ENCODE measurements at places on chromosomes 1 and 21.

DNA sequence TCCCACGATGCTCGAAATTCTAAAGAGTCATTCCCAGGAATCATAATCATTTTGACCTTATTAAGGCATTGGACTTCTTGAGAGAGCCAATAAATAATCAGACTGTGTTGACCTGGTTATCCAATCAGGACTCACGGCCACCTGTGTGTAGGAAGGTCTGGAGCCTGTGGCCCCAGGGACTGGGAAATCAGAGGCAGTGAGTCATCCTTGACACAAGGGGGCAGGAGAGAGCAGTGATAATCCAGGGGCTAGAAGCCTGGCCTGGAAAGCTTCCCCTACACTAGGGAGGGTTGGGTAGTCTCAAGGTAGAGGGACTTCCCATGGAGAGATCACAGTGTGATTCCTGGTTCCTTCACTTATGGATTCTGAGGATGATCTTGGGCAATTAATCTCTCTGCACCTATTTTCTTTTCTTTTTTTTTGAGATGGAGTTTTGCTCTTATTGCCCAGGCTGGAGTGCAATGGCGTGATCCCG, 4.7 kb downstream of the MR1 start:
- peak; percentile 54 for DNase-seq

DNA sequence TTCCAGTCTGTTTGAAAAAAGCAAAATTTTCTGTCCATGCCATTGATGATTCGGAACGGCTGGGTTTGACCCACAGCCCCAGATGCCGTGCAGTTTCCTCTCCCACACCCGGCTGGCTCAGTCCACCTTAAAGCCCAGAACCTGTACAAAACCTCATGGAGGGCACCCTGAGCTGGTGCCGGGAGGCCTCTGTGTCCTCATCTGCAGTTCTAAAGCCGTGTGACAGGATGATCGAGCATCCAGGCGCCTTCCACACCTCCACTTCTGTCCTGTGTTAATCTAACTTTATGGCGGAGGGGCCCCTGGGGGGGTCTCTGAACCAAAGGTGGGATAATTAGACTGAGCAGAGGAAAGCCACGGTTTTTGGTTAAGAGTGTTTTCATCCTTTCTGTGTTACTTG, 49.6 kb downstream of the SLC37A1 start:
- no peak for DNase-seq

DNA sequence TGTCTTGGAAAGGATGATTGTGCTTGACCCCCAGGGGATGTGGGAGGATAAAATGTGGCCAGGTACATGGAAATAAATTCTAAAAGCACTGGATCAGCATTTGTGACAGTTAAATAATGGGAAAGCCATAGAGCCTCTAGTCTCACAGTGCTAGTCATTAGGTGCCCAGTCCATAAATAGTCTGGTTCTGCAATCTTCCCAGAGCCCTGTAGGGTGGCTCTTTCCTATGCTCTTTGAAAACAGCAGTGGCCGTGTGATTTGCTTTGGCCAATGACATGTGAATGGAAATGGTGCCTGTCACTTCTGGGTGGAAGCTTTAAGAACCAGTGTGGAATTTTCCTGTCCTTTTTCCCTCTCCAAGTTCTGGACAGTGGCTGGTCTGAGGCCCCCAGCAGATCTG, 113.2 kb downstream of the TRABD2B start:
- DNase-seq = no peak

GRCh38 chr1:234614081-234614489, 4.1 kb upstream of the IRF2BP2 start:
- no peak for DNase-seq

- peak; percentile 88 for DNase-seq
Measured at GRCh38 chr1:9900142-9901043, 9.7 kb downstream of the CTNNBIP1 start.

GRCh38 chr1:199854686-199855321, 172.7 kb upstream of the NR5A2 start:
- no peak for DNase-seq

DNA sequence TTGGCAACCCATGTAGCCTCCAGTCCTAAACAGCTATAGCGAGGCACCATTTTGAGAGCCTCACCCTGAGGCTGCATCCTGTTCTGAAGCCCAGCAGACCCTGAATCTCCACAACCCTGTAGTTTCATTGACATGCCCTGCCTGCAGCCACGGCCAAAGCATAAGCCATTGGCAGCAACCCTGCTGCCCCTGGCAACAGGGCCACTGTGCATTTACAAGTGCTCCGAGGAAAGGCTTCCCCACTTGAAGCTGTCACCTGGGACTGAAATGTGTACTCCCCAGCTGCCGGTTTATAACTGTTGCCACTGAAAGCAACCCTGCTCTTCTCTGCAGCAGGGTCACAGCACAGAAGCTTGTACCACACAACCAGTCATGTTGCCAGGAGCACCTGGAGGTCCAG, 124.2 kb upstream of the OLFM3 start:
- DNase-seq = no peak

GRCh38 chr1:180358649-180359048, 128.6 kb downstream of the LHX4 start:
- peak; percentile 6 for DNase-seq

GRCh38 chr1:224458296-224458695, 23.7 kb upstream of the WDR26 start:
- DNase-seq = no peak

- no peak for DNase-seq
Measured at GRCh38 chr1:41689558-41689981, 205.1 kb upstream of the EDN2 start.

- DNase-seq = peak; percentile 82
Measured at GRCh38 chr1:227886993-227887696, 60.6 kb downstream of the WNT9A start.

GRCh38 chr1:41323243-41323642, 38.0 kb upstream of the FOXO6 start:
- no peak for DNase-seq

DNA sequence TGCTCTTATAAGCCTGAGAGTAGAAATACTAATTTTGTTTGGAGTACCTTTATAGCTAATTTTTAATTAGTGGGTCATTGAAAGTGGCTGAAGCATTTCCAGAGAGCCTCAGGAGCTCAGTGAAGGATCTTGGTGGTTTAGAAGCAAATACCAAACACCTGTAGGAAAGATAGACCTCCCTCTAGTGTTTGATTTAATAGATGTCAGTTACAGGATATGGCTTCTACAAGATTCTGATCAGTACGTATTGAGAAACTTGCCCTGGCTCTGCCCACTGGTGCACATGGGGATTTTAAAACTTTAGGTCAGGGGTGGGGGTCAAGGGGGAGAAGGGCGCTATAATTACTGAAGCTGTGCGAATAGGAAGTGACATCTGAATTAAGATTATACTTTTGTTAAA, 122.2 kb downstream of the POU2F1 start:
- DNase-seq = no peak

- DNase-seq = no peak
Measured at GRCh38 chr1:114503916-114504422, 7.0 kb downstream of the TRIM33 start.

DNA sequence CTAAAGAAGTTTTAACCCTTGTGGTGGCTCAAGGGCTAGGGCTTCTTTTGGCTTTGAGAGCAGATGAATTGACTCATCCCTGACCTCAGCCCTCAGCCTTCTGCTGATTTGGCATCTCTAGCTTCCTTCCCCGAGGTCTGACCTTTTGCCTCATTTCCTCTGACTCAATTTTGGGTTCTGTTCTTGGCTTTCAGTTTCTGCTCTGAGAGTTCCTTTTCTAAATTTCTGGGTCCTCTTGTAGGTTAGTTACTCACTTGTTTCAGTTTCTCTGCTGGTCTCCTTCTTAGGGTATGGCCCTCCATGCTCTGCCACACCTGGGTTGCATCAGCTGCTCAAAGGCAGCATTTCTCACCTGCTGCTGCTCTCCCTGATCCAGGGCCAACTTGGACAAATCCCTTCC, 19.4 kb downstream of the PDE4B start:
- peak; percentile 23 for DNase-seq

DNA sequence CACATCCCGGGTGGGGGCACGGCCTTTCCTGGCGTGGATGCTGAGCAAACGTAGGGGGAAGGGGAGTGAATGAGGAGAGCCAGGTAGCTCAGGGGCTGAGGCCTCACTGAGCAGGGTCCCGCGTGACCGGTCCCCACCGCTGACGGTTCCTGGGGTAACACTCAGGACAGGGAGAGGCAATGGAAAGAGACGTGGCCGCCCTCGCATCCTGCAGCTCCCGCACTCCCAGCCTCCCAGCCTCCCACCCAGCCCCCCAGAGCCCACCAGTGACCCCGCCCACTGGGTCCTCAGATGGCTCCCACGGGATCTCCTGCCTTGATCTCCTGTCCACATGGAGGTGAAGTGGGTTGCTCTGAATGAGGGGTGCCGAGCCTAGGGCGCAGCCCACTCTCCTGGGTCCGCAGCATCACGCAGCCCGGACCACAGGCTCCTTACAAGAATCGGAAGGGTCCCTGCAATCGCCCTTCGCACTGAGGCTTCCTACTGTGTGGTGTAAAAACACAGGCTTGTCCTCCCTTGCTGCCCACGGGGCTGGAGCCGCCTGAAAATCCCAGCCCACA, 2.4 kb downstream of the TSPEAR start:
- no peak for DNase-seq

DNA sequence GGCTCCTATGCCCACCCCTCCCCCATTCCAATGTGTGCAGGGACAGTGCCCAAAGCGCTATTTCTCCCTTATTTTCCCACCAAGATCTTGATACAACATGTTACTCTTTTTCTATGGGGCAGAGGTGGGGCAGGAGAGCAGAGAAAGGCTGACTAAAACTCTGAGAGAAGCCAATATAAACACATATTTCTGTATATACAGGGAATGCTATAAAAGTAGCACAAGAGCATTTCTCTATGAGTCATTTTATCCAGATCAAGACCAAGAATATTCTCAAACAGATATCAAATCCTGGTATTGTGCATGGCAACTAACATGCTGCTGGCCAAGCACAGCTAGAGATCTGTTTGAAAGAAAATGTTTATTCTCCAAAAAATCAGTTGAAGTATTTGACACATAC, 7.3 kb downstream of the WDR26 start:
- no peak for DNase-seq

DNA sequence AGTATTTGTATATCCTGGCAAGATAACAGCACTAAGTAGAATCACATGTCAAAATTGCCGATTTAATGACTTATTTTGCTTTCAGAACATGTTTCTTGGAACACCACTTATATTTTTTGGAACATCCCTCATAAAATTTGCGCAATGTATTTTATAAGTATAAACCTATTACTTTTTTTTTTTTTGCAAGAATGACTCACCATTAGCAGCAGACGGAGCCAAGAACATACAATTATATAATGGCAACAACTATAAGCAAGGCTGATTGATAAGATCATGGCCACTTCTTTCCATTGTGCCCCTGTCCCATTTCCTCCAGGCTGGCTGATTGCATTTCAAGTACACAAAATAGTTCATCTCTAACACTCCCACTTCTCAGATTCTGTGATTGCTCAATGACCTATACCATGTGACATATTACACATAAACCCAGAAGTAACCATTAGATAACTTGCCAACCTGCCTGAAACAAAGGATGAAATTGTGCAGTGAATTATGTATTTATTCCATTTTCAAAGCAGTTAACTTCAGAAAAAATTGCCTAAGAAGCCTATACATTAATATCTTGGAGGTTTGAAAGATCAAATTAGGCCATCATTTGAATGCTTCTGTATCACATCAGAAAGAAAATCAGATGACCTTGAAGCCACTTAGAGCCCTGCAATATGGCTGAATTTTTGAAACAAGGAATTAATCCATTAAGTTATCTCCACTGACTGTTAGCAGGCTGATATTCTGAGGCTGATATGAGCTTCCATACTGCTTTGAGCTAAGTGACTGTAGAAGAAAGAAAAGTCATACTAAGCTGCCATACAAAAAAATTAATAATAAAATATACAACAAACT, 77.8 kb upstream of the PRMT6 start:
- no peak for DNase-seq

DNA sequence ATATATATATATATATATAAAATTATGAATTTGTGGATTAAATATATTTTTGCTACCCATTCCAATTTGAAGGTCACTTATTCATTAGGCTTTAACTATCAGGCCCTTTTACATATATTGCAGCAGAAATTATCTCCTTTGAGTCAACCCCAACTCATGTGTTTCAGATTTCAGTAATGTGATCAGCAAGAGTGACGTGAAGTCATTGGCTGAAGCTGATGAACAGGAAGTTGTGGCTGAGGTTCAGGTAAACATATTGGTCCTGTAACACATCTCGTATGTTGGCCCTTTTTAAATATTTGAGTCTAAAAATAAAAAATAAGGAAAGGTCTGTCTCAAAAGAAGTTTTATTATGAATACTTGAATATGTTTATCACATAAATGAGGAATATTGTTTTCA, 8.5 kb downstream of the VPS45 start:
- no peak for DNase-seq

DNA sequence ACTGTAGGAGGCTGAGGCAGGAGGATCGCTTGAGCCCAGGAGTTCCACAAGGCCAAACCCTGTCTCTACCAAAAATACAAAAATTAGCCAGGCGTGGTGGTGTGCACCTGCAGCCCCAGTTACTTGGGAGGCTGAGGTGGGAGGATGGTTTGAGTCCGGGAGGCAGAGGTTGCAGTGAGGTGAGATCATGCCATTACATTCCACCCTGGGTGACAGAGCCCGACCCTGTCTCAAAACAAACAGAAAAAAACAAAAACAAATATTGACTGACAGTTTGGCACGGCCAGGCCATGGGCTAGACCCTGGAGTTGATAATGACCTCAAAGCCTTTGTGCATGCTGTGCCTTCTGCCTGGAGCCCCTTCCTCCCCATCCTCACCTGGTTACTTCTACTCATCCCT, 19.2 kb upstream of the RSPO1 start:
- DNase-seq = no peak

GRCh38 chr1:215111916-215112315, 29.4 kb downstream of the KCNK2 start:
- no peak for DNase-seq

Measured in heart left ventricle (tissue), 16 donors.